ENCODE measurements at places on chromosomes 6 and 20. TPM values are rescaled to one million over a fixed set of nuclear protein-coding genes. Genes with fewer than 3 reads are reported as not detected.

DNA sequence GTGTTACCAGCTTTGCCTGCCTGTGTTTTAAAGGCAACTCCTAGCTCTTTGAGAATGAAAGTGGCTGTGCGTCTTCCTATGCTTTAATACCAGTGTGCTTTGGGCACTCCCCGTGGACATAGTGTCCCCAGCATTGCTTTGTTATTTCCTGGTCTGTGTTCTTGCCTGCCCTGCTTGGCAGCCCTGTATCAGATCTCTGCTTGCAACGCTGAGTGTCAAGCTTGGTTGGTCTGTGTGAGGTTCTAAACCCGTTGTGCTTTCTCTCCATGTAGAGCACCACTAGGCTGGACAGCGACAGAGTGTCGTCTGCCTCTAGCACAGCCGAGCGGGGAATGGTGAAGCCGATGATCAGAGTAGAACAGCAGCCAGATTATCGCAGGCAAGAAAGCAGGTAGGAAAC lies 80.2 kb downstream of the AFDN start:
- H3K36me3 ChIP-seq, result peaks cover 2% of the 10 kb centered on the region
- H3K4me1 ChIP-seq, result no peaks in the 10 kb centered on the region
- no peak for DNase-seq
- H3K27me3 ChIP-seq, result no peaks in the 10 kb centered on the region

DNA sequence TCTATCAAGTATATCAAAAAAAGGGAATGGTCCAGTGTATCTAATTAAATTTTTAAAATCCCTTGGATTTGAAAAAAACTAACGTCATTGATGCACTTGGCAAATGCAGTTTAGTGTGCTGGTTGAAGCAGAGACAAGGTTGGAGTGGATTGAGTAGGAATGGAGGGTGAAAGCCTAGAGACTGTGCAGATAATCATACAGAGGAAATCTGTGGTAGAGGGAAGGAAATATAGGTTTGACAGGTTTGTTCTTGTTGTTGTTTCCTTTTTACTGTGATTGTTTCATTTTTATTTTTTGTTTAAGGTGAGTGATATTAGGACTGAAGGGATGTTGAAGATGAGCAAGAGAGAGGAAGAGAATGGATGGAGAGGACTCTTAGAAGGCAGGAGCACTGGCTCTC lies 29.0 kb upstream of the L3MBTL3 start:
- H3K27me3 ChIP-seq, result peaks cover 4% of the 10 kb centered on the region
- no peaks in the 10 kb centered on the region for H3K36me3 ChIP-seq
- H3K27ac ChIP-seq, result no peak overlapping the region
- peaks cover 8% of the 10 kb centered on the region for H3K4me1 ChIP-seq

DNA sequence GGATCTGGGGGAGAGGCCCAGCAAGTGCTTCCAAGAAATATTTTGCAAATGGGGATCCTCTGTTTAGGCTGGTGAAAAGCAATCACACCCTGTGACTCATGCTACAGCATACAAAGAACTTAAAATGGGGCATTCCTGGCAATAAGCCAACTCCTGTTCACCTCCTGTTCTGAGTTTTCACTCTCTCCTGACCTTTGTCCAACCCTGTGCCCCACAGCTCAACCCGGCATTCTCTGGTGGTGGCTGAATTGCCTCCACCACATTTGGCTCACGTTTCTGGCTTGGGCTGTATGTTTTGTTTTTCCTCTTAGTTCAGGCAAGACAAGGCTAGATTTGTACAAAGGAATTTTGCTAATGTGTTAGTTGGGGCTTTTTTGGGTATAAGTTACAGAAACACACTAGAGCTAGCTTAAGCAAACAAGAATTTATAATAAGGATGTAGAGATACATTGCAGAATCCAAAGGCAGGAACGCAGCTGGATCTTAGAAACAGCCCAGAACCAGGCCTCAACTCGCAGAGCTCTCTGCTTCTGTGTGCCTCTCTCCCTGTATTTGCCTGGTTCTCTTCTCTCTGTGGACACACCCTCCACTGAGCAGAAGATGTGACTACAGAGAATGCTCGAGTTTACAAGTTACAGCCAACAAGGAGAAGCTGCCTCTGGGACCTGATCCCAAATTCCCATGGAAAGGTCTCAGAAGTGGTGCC lies 9.4 kb downstream of the ABCC10 start:
- no peak for DNase-seq
- no peaks in the 10 kb centered on the region for H3K4me1 ChIP-seq
- peaks cover 48% of the 10 kb centered on the region for H3K36me3 ChIP-seq

GRCh38 chr6:20352346-20352745 lies 49.3 kb upstream of the E2F3 start:
- peaks cover 2% of the 10 kb centered on the region for H3K27me3 ChIP-seq
- no peak for DNase-seq
- no peaks in the 10 kb centered on the region for H3K4me1 ChIP-seq
- no peak overlapping the region for H3K4me3 ChIP-seq

DNA sequence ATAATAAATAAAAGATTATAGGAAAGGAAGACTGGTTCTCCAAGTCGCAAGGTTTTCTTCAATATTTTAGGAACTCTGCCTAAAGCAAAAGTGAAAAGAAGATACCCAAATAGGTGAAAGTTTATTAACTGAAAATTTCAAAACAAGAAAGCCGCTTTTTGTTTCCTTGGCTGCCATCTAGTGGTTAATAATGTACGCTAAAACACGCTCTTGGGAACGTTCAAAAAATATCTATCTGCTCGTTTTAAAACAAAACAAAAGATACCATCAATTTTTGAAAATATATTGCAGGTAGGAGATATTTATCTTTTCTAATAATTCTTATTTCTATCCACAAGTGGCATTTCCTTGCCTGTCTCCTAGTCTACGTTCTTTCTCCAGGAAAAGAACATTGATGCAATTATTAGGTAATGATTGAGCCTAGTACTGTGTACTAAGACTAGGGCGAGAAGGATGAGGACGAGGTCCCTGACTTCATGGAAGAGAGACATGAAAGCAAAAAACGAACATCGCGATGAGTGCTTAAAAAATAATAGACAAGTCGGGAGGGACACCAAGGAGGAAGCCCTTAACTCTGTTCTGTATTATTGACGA lies 97.2 kb downstream of the SPTLC3 start:
- no peaks in the 10 kb centered on the region for H3K36me3 ChIP-seq
- H3K4me1 ChIP-seq, result no peaks in the 10 kb centered on the region
- peak; percentile 30 for DNase-seq

DNA sequence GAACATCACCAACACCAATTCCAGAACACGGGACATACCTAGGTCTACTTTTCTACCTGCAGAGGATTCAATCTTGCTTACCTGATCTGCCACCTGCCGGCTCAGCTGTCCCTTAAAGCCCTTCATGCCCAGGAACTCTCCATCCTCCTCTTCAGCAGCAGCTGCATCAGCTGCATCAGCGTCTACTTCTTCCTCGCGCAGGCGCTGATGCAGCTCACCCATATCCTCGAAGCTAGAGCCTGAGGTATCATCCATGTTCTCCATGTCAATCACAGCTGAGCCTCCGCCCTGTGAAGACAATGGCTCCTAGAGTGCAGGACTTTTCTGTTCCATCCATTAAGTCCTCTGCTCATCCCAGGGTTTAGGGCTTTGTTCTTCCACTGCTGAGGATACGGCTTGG lies 918 bp downstream of the YIPF3 start:
- H3K4me1 ChIP-seq, result peaks cover 50% of the 10 kb centered on the region
- peak overlapping the region; percentile 99 for H3K4me3 ChIP-seq
- H3K36me3 ChIP-seq, result peaks cover 56% of the 10 kb centered on the region
- no peak for DNase-seq
- no peaks in the 10 kb centered on the region for H3K27me3 ChIP-seq

DNA sequence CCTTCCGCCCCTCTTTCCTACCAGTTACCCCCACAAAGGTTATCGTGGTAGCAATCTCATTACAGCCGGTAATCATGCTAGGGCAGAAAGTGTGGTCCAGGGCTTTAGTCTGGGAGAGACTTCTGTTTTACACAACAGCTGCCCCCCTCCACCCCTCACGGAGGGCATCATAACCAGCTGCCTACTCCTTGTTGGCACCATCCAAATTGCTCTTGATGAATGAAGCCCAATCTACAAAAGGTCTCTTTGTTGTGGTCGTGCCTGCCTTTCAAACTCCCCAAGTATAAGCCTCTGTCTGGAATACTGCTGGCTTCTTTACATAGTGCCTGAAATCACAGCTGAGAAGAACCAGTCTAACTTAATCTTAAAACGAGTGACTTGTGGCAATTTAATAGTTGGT lies 157.9 kb downstream of the INSM1 start:
- no peak for DNase-seq
- peaks cover 10% of the 10 kb centered on the region for H3K36me3 ChIP-seq
- H3K27ac ChIP-seq, result no peak overlapping the region
- no peaks in the 10 kb centered on the region for H3K27me3 ChIP-seq

- DNase-seq, result no peak
- H3K27me3 ChIP-seq, result peaks cover 7% of the 10 kb centered on the region
- no peaks in the 10 kb centered on the region for H3K36me3 ChIP-seq
- no peaks in the 10 kb centered on the region for H3K4me1 ChIP-seq
- no peak overlapping the region for H3K4me3 ChIP-seq
These were observed 68.6 kb upstream of the FOXP4 start for GRCh38 chr6:41477572-41477971.

- H3K4me3 ChIP-seq, result no peak overlapping the region
- H3K27me3 ChIP-seq, result no peaks in the 10 kb centered on the region
- H3K27ac ChIP-seq, result no peak overlapping the region
- peaks cover 24% of the 10 kb centered on the region for H3K4me1 ChIP-seq
These were observed 48.4 kb upstream of the THEMIS start for GRCh38 chr6:127949251-127949650.

DNA sequence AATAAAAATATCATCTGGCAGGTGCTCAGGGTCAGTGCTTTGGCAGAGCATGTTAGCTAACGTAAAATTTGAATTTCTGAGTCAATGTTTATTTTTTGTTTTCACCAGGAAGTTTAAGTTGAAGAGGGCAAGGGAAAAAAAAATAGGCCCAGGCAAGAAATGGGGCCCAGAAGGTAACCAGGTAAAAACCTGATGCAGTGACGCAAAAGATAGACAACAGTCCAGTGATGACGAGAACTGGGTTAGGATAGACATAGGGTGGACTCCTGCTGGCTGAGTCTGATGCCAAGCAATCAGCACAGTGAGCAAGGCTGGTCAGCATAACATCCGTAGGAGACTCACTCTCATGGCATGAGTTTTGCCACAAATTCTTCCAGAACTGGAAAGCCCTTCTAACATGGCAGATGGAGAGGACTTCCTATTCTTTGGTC lies 42.2 kb downstream of the ZHX3 start:
- no peaks in the 10 kb centered on the region for H3K36me3 ChIP-seq
- no peak for DNase-seq
- H3K4me1 ChIP-seq, result no peaks in the 10 kb centered on the region
- no peak overlapping the region for H3K4me3 ChIP-seq
- H3K27me3 ChIP-seq, result no peaks in the 10 kb centered on the region

DNA sequence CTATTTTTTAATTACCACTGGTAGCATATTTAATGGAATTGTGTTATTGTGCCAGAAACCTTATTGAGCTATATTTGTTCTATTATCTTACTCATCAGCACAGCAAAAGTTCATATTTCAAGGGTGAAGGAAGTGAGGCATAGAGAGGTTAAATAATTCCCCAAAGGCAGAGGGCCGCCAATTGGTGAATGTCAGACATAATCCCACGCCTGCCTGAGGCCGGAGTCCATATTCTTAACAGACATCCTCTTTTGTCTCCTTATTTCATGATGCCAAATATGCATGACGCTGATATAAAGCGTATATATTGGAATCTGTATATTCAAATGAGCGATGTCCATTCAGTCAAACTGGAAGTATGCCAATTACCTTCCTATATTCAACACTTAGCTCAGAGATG lies 505.0 kb upstream of the SLC35B3 start:
- no peaks in the 10 kb centered on the region for H3K4me1 ChIP-seq
- H3K27me3 ChIP-seq, result no peaks in the 10 kb centered on the region
- H3K4me3 ChIP-seq, result no peak overlapping the region
- H3K27ac ChIP-seq, result no peak overlapping the region

DNA sequence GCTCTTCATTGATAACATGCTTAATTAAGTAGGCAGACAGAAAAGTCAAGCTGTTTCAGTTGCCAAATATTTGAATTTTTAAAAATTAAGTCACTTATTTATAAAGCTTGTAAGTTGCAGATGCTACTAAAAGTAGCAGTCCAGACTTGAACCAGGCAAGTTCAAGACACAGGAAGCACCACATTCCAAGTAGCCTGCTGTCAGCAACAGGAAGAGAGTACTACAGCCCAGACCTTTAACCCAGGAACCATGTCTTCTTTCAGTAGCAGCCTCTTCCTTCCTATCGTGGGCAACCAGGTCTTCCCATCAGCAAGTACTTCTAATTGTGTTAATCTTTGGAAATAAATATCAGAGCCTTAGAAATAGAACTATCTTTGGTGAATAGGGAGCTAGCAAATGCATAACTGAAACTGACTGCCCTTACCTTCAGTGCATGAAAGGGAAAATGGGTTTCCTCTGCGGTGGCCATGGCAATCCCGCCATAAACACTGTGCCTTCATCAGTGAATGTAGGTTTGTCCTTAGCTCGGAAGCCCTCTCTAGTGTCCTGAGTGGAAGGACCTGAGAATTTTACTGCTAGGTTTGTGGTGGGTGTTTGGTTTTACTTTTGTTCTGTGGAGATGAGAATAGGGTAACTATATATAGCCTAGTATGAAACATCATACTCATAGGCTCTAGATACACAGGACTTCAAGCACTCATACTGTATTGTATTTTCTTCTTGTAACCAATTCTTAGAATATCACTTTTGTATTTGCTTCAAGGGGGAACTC lies 95.6 kb downstream of the SYCP2 start:
- H3K27me3 ChIP-seq, result peaks cover 5% of the 10 kb centered on the region
- no peak overlapping the region for H3K27ac ChIP-seq
- H3K4me3 ChIP-seq, result no peak overlapping the region

DNA sequence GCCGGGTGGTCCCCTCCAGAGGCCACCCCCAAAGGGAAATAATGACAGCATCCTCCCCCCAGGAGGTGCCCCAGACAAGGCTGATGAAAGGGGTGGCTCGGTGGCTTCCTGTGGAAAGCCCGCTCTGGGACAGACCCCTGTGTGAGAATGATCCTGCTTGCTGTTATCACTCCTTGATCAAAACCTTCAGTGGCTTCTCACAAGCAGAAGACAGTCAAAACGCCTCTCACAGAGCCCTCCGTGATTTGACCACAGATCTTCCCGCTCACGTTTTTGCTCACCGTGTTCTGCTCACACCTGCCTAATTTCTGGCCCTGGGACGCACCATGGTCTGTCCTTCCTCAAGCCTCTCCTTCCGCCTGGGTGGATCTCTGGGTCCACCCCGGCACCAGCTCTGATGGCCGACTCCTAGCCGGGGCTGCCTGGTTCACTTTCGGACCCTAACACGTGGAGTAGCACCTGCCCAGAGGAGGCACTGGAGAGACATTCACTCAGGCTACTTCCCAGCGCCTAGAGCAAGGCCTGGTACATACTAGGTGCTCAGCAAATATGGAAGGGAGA lies 210.4 kb downstream of the ANKRD60 start:
- no peaks in the 10 kb centered on the region for H3K36me3 ChIP-seq
- H3K27me3 ChIP-seq, result no peaks in the 10 kb centered on the region
- DNase-seq, result no peak

- no peaks in the 10 kb centered on the region for H3K4me1 ChIP-seq
- H3K4me3 ChIP-seq, result no peak overlapping the region
These were observed 182.8 kb downstream of the GRM1 start for GRCh38 chr6:146211646-146212045.

- H3K36me3 ChIP-seq, result peaks cover 88% of the 10 kb centered on the region
- peaks cover 4% of the 10 kb centered on the region for H3K4me1 ChIP-seq
- no peak for DNase-seq
These were observed 71.6 kb downstream of the NFATC2 start for GRCh38 chr20:51470907-51471411.

Gene VGLL2
- total RNA-seq, result not detected

Gene CRISP2
- total RNA-seq, result not detected

Gene COL9A3
- not detected for total RNA-seq

All from CD4-positive, CD25-positive, alpha-beta regulatory T cell (primary cell).